Hematopoietic multipotent progenitor cell (in vitro differentiated cells): ENCODE measurements at places on chromosomes 4 and X.

- no peak for DNase-seq
Measured at GRCh38 chr4:40482985-40483647, 146.5 kb downstream of the RBM47 start.

- no peak for DNase-seq
Measured at GRCh38 chrX:153645921-153646488, 998 bp upstream of the DUSP9 start.

DNA sequence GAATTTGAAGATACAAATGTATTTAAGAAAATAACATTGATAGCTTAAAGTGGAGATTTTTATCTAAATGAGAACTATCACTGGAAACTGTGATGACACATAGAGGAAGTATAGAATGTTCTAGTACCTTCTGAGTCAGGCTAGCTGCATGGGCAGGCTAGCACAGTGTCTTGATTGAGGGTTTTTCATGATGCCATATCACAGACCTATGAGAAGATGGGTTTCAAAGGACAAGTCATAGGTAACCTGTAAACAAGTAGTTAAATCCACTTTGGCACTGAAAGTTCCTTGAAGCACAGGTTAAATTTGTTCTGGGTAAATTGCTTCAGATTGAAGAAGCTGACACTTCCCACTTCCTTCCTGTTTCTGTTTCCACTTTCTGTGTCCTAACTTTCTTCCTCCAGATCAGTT lies 48.2 kb upstream of the CDKN2AIP start:
- peak; percentile 24 for DNase-seq

DNA sequence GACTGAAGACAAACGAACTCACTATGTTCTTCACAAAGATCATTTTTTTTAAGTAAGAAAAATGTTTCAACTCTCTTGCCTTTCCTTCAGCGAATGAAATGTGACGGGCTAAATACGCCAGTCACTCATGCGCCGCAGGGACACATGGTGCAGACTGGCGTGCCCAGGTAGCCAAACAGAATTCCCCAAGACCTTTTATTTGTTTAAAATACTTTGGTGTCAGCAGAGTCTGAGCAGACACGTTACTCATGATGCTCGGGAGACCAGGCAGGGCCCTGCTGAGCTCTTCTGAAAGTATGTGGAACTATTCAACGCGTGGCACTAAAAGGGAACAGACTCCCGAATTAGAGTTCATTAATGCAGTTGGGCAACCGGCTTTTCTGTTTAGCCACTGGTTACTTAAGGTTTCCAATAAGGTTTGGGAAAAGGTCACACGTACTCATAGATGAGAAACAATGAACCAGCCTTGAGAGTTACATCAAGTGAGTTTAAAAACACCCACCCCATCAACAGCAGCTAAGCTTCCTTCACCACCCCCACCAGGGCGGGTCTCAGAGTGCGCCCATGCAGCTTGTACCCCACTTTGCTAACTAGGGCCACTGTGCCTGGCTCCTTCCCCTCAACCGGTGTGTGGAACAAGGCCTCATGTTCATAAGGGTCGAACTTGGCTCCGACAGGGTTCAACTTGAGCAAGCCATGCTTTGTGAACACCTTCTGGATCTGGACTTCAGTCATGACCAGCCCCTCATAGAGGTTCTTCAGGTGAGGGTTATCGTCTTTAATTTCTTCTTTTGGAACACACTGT lies 7.3 kb downstream of the GRPEL1 start:
- DNase-seq = no peak

DNA sequence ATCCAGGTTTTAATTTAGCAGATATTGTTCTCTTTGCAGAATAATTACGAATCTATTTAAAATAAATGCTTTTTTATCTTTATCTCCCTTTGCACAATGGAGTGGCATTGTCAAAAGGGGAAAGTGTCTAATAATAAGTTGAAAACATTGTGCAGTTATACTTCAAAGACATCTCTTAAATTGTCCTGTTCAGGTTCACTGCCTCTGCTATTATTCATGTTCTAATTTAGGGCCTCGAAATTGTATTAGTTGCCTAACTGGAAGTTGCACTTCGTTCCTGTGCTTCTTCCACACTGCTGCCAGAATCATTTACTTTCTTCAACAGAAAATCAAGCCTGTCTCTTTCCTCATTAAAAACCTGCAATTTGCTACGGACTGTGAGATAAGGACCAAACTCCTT lies 150.5 kb upstream of the SPRY1 start:
- DNase-seq = no peak

DNA sequence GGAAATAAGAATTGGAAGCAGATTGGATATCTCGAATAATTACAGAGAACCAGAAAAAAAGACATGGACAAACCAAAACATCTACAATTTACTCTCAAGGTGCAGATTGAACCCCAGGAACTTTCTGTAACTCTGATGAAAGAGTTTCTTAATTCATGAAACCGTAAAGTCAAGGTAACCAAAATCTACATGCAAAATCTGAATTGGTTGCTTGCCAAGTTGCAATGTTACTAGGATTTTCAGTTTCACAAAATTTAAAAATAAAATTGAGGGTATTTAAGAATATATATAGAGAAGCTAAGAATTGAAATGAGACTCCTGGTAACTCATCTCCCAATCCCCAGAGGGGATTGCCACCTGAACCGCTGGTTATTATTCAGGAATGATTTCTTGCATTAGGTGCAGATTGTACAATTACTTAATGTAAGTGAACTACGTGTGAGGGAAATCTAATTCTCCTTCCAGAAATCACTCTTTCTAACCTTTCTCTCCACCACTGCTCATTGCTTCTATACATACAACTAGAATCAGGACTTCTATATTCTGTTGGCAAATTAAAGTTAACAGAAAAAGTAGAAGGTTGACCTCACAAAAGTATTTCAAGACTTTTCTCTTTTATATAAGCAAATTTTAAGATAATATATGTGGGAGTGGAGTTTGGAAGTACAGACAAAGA lies 221.5 kb upstream of the NDST4 start:
- no peak for DNase-seq

- DNase-seq = no peak
Measured at GRCh38 chr4:21512353-21512752, 436.2 kb downstream of the KCNIP4 start.

- DNase-seq = no peak
Measured at GRCh38 chr4:39466747-39467146, 7.9 kb downstream of the LIAS start.

DNA sequence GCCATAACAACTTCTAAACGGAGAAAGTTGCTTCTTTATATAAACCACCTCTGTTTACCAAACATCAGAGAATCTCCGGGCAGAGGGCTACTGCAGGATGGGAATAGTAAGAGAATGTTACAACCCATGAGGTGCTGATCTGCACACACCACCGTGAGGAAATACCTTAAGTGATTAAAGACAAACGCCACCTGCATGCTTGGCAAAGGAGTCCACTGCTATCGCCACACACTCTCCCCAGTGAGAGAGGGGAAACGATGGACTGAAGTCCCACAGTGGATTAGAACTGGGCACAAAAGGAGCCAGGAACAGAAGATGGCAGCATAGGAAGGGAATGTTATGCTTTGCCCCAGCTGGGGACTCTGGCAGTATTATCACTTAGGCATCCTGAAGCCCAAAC lies 15.6 kb downstream of the MAML3 start:
- no peak for DNase-seq

DNA sequence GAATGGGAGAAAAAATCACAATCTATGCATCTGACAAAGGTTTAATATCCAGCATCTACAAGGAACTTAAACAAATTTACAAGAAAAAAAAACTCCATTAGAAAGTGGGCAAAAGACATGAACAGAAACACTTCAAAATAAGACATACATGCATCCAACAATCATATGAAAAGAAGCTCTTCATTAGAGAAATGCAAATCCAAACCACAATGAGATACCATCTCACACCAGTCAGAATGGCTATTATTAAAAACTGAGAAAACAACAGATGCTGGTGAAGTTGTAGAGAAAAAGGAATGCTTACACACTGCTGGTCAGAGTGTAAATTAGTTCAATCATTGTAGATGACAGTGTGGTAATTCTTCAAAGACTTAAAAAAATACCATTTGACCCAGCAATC lies 306.0 kb upstream of the TBX22 start:
- DNase-seq = no peak

- DNase-seq = no peak
Measured at GRCh38 chr4:76023389-76023788, at the start of gene CXCL10. CXCL10 (minus strand) TSS chr4:76023497; CDS start chr4:76023431, 66 bp downstream.

DNA sequence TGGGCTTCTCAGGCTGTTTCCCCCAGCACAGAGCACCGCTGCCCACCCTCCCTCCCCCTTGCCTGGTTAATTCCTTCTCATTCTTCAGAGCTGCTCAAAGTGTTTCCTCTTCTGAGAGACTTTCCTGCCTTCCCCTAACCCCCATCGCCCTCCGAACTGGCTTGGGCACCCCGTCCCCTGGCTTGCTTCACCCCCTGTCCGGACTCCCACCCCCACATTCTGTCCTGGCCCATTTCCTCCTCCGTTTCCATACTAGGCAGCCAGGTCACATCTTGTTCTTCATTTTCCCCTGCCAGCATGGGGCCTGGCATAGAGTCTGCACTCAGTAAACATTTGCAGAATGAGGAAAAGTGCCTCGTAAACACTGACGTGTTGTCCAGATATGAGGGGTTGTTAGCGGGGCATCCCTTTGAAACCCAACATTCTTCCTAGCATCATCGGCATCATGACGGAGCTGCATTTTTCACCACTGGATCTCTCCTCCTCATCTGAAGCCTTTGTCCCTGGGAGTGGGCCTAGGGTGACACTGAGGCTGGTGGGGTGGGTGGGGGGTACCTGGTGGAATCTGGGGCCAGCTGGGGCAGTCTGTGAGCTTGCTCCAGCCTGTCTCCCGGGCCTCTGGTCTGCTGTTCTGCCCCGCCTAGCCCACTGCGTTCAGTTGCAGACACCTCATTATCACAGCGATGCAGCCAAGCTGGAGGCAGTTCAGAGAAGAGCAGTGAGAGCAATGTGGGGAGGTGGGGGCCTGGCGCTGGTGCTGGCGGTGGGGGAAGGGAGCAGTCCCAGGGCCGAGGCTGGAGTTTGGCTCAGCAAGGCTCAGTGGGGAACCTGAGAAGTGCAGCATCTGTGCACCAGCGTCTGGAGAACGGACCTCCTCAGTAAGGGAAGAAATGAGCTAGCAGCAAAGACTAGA lies 149.4 kb upstream of the PJA1 start:
- no peak for DNase-seq

- no peak for DNase-seq
Measured at GRCh38 chr4:176034936-176035335, 30.7 kb upstream of the WDR17 start.
